ENCODE measurements at places on chromosomes 2 and 18. TPM values are rescaled to one million over a fixed set of nuclear protein-coding genes. Genes with fewer than 3 reads are reported as not detected.

DNA sequence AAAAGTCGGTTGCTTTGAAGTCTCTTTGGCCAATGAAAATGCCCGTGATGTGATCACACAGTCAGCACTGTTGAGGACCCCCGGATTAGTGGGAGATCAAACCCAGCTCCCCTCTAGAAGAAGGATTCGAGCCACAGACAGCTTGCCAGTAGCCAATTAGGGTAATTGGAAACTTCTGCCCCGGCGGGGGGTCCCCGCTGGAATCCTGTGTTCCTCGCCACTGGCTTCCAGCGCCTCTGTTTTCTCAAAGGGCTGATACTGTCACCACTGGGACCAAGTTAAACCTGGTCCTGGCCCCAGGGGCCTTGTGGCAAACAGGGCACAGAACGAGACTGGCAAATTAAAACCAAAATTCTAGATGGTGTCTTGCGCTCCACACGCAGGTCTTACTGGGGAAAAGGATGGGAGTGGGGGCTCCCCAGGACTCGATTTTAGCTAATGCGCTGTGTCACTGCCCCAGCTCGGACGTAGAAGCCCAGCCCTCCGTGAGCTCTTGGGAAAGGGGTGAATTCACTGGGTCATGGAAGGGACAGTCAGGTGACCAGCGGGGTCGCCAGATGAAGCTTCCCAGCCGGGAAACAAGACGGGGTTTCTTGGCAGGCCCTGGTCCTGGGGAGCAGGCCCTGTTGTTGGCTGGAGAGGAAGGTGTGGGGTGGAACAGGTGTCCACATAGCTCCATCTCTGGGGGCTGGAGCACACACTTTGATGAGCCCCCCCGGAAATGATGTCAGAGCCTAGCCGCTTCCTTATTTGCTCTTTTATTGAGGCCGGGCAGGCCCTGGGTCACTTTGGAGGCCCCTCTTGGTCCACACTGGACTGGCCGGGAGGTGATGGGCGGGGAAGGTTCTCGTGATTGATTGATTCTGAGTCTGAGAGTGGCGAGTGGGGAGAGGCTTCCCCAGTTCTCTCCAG, 90.2 kb downstream of the SMAD7 start:
- peaks cover 45% of the 10 kb centered on the region for H3K36me3 ChIP-seq
- no peaks in the 10 kb centered on the region for H3K27me3 ChIP-seq
- DNase-seq = no peak
- H3K4me1 ChIP-seq = no peaks in the 10 kb centered on the region
- H3K27ac ChIP-seq = no peak overlapping the region

DNA sequence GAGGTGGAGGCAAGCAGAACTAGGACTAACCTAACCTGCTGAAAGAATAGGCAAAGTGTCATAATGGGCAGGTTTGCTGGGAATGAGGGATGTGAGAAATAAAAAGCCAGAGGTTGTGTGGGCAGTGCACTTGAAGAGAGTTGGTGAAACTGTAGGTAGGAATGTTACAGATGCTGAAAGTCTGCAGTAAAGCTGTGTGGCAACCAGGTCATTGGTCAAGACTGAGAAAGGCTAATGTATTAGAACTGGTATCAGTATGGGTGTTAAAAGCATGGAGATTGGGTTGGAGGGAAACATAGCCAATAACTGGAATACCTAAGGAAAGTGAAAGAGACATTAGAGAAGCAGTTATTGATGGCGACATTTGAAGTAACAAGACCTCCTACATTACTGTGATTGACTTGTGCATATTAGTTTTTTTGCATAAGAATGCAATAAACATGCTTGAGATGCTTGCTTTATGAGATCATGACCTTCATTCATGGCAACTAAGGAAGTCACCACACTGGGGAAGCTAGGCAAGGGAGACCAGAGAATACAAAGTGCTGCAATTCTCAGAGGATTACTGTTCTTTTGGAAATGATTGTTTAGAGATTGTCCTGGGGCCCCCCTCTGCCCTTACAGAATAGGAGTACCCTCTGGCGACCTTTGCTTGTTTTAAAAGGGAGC, 11.8 kb downstream of the GULP1 start:
- H3K4me1 ChIP-seq = peaks cover 32% of the 10 kb centered on the region
- DNase-seq = no peak
- H3K36me3 ChIP-seq = no peaks in the 10 kb centered on the region
- no peak overlapping the region for H3K27ac ChIP-seq

DNA sequence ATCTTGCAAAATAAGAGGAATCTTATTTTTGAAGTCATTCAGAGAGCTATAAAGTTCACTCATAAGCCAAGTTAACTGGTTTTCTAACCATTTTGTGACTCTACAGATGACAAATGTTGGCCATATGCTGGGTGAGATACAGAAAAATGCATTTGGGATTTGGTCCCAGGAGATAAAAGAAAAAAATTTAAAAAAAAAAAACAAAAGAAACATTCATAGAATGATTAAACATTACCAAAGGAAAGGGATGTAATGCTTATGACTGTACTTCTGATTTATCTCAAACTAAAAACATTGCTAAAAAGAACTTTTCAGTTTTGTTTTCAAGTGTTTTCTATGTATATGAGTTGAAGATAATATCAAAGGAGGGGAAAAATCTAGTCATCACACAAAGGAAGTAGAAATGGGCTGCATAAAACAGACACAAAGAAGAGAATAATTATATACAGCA, 43.1 kb downstream of the PELI1 start:
- no peak overlapping the region for H3K4me3 ChIP-seq
- DNase-seq = no peak
- peaks cover 49% of the 10 kb centered on the region for H3K36me3 ChIP-seq
- no peaks in the 10 kb centered on the region for H3K27me3 ChIP-seq

- H3K27ac ChIP-seq = no peak overlapping the region
- no peak overlapping the region for H3K4me3 ChIP-seq
- DNase-seq = no peak
- no peaks in the 10 kb centered on the region for H3K36me3 ChIP-seq
- H3K27me3 ChIP-seq = no peaks in the 10 kb centered on the region
These were observed 436.4 kb downstream of the FBXO15 start for GRCh38 chr18:73711256-73711655.

The NAT8 gene
- total RNA-seq = not detected

The MFSD2B gene
- total RNA-seq = not detected
